Left lobe of liver (tissue), 2 donors: ENCODE measurements at places on chromosomes 12 and 14.

GRCh38 chr12:8453021-8453513, 2.7 kb upstream of the CLEC6A start:
- DNase-seq, result no peak

DNA sequence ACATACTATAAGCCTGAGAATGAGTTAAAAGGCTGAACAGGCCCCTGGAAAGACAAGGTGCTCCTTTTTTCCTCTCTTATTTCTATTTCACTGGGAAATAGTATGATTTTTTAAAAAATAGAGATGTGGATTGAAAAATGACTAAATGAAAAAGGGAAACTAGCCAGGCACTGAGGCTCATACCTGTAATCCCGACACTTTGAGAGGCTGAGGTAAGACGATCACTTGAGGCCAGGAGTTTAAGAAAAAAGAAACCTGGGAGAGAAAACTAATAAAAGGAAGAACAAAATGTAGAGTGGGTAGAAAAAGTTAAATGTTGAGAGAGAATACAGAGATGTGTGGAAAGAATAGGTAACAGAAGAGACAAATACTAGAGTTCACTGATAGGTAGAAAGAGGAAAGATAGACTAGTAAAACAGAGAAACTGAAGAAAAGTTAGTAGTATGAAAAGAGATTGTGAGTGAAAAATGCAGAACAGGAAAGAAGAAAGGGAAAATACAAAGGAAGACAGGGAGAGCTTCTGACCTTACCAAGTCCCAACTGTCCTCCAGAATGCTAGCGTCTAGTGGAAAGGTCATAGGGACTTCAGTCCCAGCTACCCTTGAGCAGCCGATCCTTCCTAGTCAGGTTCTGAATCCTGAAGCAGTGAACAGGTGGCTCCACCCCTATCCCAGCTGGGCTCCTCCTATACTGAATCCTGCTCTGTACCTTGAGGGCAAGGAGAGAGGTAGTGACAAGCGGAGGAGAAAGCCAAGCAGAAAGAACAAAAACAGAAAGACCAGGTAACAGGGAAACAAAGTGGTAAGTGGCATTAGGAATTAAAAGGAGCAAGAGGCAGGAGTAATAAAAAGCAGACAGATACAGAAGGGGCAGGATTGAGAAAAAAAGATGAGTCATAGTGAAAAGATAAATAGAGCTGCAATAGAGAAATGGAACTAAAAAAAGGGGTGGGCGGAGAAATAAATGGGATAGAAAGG, 7.3 kb downstream of the TMEM116 start:
- DNase-seq, result no peak

DNA sequence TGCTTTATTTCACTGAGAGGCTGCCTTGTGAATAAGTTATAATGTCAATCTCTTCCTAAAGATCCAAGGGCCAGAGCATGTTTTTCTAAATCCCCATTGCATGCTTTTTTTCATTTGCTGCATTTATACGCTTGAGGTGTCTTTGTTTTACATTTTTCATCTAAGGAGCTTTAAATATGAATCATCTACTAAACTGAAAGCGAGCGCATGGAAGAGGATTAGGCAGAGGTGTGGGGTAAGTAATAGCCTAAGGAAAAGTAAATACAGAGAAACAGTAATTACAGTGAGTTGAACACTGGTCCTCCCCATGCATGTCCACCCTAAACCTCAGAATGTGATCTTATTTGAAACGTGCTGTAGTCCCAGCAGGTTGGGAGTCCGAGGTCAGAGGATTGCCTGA, 76.4 kb upstream of the METAP2 start:
- DNase-seq, result no peak

- no peak for DNase-seq
These were observed 87.9 kb upstream of the PRICKLE1 start for GRCh38 chr12:42677461-42677860.

GRCh38 chr12:53267306-53267998, 647 bp upstream of the ESPL1 start:
- no peak for DNase-seq

DNA sequence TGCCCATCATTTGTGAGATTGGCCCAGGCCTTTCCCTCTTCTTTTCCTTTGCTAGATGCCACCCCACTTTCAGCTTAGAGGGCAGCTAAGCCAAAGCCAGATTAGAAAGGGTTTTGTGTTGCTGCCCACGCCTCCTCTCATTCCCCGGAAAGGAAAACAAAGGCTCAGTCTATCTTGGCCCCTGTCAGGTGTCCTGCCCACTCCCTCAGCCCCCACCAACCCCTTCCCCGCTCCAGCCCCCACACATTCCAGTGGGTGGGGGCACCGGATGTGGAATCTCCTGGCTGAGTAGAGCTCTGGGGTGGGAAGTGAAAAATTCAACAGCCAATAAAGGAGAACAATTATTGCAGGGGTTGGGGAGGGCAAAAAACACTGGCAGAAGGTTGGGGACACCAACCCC, 2.2 kb downstream of the BLOC1S1 start:
- DNase-seq, result no peak

- no peak for DNase-seq
These were observed 1.0 kb downstream of the ATXN7L3B start for GRCh38 chr12:74538491-74539258.

DNA sequence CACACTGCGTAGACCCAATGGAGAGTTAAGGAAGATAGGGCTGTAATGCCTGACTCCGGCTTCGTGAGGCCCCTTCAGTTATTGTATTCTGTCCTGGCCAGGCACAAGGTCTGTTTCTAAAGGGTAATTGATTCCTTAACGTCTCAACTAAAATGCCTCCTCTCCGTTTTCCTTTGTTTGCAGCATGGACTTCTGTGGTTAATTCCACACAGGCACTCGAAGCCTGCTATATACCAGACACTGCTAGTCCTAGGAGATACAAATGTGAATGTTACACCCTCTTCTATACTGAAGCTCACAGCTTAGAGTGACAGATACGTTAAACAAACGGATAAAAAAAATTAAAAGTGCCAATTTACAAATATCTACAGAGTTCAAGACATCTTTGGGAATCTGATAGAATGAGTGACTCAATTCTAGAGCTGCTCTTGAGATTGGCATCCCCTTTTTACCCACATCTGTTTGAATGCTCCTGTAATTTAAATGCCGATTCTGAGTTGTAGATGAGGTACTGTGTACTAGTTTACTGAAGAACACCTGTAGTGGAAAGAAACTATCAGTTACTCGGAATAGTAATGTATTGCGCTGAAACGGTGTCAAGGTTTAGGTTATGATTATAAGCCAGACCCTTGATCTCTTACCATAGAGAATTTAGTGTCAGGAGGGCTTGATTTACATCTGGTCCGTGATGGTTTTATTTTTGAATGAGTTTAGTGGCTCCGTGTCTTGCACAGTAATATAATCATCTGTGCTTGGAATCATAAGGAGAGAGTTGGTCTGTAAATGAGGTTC, 784 bp downstream of the PSMA6 start:
- DNase-seq, result no peak

- DNase-seq, result no peak
These were observed 83.8 kb downstream of the PEBP1 start for GRCh38 chr12:118219772-118220171.

DNA sequence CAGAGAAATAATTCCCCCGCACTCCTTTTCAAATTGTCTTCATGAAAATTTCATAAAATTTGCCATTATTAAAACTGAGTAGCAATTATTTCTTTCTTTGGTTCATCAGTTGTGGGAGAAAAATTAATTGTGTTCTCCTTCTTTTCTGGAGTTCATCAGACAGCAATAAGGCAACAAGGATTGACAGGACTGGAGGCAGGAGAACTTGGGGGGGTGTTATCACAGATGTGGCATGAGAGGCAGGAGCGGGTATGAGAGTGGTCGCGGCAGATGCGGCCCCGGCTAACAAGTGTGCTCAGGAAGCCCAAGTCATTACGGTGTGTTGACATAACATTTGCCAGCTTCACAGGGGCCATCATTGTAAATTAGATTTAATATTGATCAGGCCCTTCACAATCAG, 306.6 kb upstream of the TMPO start:
- no peak for DNase-seq

GRCh38 chr14:100028990-100029677, 36.1 kb upstream of the EVL start:
- no peak for DNase-seq

DNA sequence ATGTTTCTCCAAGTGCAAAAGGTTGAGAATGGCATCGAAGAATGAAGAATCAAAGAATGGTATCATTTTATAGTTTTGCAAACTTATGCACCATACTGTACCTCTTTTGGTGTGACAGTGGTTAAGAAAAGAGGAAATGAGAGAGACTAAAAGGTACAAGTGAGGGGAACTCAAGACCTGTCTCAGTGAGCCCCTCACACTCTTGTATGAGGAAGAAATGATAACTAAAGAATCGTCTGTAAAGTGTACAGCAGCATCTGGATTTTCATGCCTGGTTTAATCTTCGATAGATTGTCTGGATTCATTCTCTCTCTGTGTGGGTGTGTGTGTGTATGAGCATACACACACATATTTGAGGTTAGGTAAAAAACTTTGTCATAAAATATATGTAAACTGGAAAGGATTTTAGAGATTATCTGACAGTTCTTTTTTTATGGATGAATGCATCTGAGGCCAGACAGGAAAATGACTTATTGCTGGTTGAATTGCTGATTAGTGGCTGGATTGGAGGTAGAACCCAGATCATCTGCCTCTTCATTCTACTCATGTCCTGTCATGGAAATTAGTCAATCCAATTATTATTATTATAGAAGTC, 16.0 kb upstream of the SLC38A2 start:
- DNase-seq, result no peak

GRCh38 chr14:22699801-22700564, 55.8 kb upstream of the OR6J1 start:
- DNase-seq, result no peak
